Placental pericyte (primary cell): ENCODE measurements at places on chromosomes 16 and 17. TPM values are rescaled to one million over a fixed set of nuclear protein-coding genes. Genes with fewer than 3 reads are reported as not detected.

Gene MBTPS1
- total RNA-seq = 116 and 121 TPM in 2 replicates

Gene USP43
- 0.43 and 0.44 TPM in 2 replicates for total RNA-seq

Gene RAB37
- total RNA-seq = 0.29 TPM in 1 of 2 replicates, not detected in the other

Gene SLC6A2
- total RNA-seq = 0.43 TPM in 1 of 2 replicates, not detected in the other

Gene KRT12
- total RNA-seq = 0.43 TPM in 1 of 2 replicates, not detected in the other

Gene CD300E
- total RNA-seq = not detected in 2 replicates

Gene SPATA32
- total RNA-seq = not detected in 2 replicates

Gene KRT222
- not detected in 2 replicates for total RNA-seq

Gene ACSM3
- 0.14 and 0.22 TPM in 2 replicates for total RNA-seq

Gene MTSS2
- 49.2 and 76.6 TPM in 2 replicates for total RNA-seq

Gene ALOX15
- 0.44 TPM in 1 of 2 replicates, not detected in the other for total RNA-seq

Gene CEP295NL
- 2.0 and 3.0 TPM in 2 replicates for total RNA-seq

Gene MYH10
- total RNA-seq = 49.8 and 120 TPM in 2 replicates

Gene PIGQ
- total RNA-seq = 27.8 and 33.5 TPM in 2 replicates

Gene GLG1
- total RNA-seq = 175 and 198 TPM in 2 replicates

Gene AATF
- 30.9 and 34.1 TPM in 2 replicates for total RNA-seq

Gene HOXB1
- total RNA-seq = not detected in 2 replicates

Gene KRTAP3-1
- total RNA-seq = not detected in 2 replicates

Gene DPEP2
- total RNA-seq = not detected in 2 replicates

Gene HEATR9
- total RNA-seq = not detected in 2 replicates

Gene PRSS36
- not detected in 2 replicates for total RNA-seq

Gene MYO15A
- 0.44 and 0.72 TPM in 2 replicates for total RNA-seq

Gene WBP2
- 23.0 and 64.6 TPM in 2 replicates for total RNA-seq

Gene KRT31
- not detected in 2 replicates for total RNA-seq

Gene GRB7
- 0.57 TPM in 1 of 2 replicates, not detected in the other for total RNA-seq

Gene SECTM1
- total RNA-seq = 15.2 and 36.3 TPM in 2 replicates

Gene PRCD
- total RNA-seq = 3.5 and 4.3 TPM in 2 replicates

Gene SPIRE2
- total RNA-seq = 3.0 and 7.0 TPM in 2 replicates

Gene FNDC8
- total RNA-seq = not detected in 2 replicates

Gene PRSS33
- total RNA-seq = not detected in 2 replicates

Gene CA5A
- not detected in 2 replicates for total RNA-seq

Gene KRTAP3-2
- total RNA-seq = not detected in 2 replicates

Gene SPNS3
- total RNA-seq = not detected in 2 replicates

Gene KRTAP2-1
- not detected in 2 replicates for total RNA-seq

Gene CDC42EP4
- total RNA-seq = 39.0 and 52.0 TPM in 2 replicates

Gene CCL1
- not detected in 2 replicates for total RNA-seq

Gene HBA2
- total RNA-seq = not detected in 2 replicates

Gene ABCC6
- total RNA-seq = 0.29 and 0.44 TPM in 2 replicates

Gene KRTAP4-9
- not detected in 2 replicates for total RNA-seq

Gene NPIPB9
- total RNA-seq = 1.8 and 3.7 TPM in 2 replicates

Gene KRT20
- total RNA-seq = not detected in 2 replicates

Gene TERB1
- 0.14 TPM in 1 of 2 replicates, not detected in the other for total RNA-seq

Gene NGFR
- 0.14 TPM in 1 of 2 replicates, not detected in the other for total RNA-seq

Gene OR3A1
- total RNA-seq = 0.57 and 0.88 TPM in 2 replicates

Gene GP1BA
- total RNA-seq = under 0.01 TPM in 1 of 2 replicates, not detected in the other

Gene CD300A
- not detected in 2 replicates for total RNA-seq

Gene NPIPB2
- 2.6 and 5.5 TPM in 2 replicates for total RNA-seq

Gene KRT36
- 0.22 TPM in 1 of 2 replicates, not detected in the other for total RNA-seq

Gene CD2BP2
- 38.3 and 39.5 TPM in 2 replicates for total RNA-seq

Gene PGAP3
- total RNA-seq = 5.7 and 10.5 TPM in 2 replicates

Gene FZD2
- total RNA-seq = 26.1 and 34.4 TPM in 2 replicates

Gene CEP95
- 20.9 and 34.4 TPM in 2 replicates for total RNA-seq

Gene ABCA8
- total RNA-seq = 0.57 and 3.7 TPM in 2 replicates

Gene HIC1
- total RNA-seq = 9.4 and 148 TPM in 2 replicates
